ENCODE measurements at places on chromosomes 7 and 10. TPM values are rescaled to one million over a fixed set of nuclear protein-coding genes. Genes with fewer than 3 reads are reported as not detected.

The LIPF gene
- not detected for total RNA-seq

The HSPA12A gene
- 0.74 TPM for total RNA-seq

The PRPF18 gene
- 24.7 TPM for total RNA-seq

The AGBL3 gene
- total RNA-seq: 2.4 TPM

The GPR26 gene
- not detected for total RNA-seq

The FLNC gene
- 0.02 TPM for total RNA-seq

The EDRF1 gene
- total RNA-seq: 26.3 TPM

The IL6 gene
- total RNA-seq: 0.46 TPM

The ANLN gene
- 46.1 TPM for total RNA-seq

The TMEM229A gene
- total RNA-seq: not detected

The SUN3 gene
- total RNA-seq: not detected

The GPNMB gene
- 1.1 TPM for total RNA-seq

The OR9A4 gene
- total RNA-seq: not detected

The MLXIPL gene
- total RNA-seq: not detected

The BAIAP2L1 gene
- 5.1 TPM for total RNA-seq

The MAGI2 gene
- total RNA-seq: 0.44 TPM

The GFRA1 gene
- total RNA-seq: not detected

The BEND7 gene
- total RNA-seq: 0.99 TPM

The MEIG1 gene
- total RNA-seq: not detected

The DMBT1 gene
- total RNA-seq: not detected

The PGAM2 gene
- 1.7 TPM for total RNA-seq

The TBXAS1 gene
- total RNA-seq: 3.9 TPM

The CHST15 gene
- total RNA-seq: 2.4 TPM

All from activated T-cell treated with anti-CD3 and anti-CD28 coated beads, Interleukin-2, amount 50 U/mL, for 72 hours (primary cell).